H1 (cell line): ENCODE measurements at places on chromosomes 12 and 14. TPM values are rescaled to one million over a fixed set of nuclear protein-coding genes. Genes with fewer than 3 reads are reported as not detected.

The TESPA1 gene
- total RNA-seq: not detected in 2 replicates

DNA sequence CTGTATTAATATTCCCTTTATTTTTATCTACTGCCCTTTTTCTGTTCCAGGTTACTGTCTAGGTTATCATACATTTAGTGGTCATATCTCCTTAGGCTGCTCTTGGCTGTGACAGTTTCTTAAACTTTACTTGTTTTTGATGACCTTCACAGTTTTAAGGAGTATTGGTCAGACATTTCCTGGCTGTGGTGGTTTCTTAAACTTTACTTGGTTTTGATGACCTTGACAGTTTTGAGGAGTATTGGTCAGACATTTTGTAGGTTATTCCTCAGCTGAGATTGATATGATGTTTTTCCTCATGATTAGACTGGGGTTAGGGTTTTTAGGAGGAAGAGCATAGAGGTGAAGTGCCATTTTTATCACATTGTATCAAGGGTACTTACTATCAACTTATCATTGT is 36.4 kb downstream of the CCDC91 start:
- no peak overlapping the region for H3K4me3 ChIP-seq
- DNase-seq: no peak
- H3K36me3 ChIP-seq: no peaks in the 10 kb centered on the region

- no peak overlapping the region for H3K4me3 ChIP-seq
- no peaks in the 10 kb centered on the region for H3K27me3 ChIP-seq
- no peak overlapping the region for H3K27ac ChIP-seq
These were observed 49.9 kb upstream of the LTBP2 start for GRCh38 chr14:74661726-74662450.

DNA sequence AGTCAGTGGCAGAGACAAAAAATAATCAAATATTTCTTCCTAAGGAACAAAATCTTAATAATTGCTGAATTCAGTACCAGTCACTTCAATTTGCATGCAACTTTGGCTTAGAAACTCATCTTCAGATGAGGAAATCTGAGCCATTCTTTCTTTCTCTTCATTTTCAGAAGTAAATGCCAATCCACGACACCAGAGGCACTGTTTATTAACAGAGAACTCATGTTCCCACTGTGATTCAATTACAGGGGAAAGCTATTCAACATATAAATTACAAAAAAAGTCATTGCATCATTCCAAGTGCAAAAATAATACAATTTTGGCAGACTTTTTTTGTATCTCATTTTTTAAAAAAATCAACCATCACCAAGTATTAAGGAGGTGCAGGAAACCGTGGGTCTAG is 816.1 kb upstream of the TMEM132C start:
- peaks cover 12% of the 10 kb centered on the region for H3K27me3 ChIP-seq
- no peaks in the 10 kb centered on the region for H3K36me3 ChIP-seq
- H3K27ac ChIP-seq: no peak overlapping the region

DNA sequence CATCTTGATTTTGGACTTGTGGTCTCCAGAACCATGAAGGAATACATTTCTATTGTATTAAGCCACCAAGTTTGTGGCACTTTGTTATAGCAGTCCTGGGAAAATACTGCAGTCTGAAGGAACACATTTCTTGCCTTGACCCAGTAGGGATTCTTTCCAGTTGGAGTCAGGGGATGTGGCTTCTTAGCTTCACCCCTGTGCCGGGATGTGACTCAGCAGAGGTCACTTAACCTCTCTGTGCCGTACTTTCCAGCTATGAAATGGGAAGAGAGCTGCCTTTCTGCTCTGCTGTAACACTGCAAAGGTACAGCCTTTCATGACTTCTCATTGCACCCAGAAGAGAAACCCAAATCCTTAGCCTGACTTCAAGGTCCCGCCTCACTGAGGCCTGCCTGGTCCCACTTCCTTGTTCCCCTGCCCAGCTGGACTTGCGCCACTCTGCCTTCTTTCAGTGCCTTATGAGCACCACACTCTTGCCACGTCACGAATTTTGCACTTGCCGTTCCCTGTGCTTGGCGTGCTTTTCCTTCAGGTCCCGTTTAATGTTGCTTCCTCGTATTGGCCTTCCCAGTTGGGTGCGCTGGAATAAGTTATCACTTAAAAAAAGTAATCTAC is 24.2 kb downstream of the CHST11 start:
- no peak overlapping the region for H3K27ac ChIP-seq
- no peaks in the 10 kb centered on the region for H3K27me3 ChIP-seq
- H3K36me3 ChIP-seq: no peaks in the 10 kb centered on the region

DNA sequence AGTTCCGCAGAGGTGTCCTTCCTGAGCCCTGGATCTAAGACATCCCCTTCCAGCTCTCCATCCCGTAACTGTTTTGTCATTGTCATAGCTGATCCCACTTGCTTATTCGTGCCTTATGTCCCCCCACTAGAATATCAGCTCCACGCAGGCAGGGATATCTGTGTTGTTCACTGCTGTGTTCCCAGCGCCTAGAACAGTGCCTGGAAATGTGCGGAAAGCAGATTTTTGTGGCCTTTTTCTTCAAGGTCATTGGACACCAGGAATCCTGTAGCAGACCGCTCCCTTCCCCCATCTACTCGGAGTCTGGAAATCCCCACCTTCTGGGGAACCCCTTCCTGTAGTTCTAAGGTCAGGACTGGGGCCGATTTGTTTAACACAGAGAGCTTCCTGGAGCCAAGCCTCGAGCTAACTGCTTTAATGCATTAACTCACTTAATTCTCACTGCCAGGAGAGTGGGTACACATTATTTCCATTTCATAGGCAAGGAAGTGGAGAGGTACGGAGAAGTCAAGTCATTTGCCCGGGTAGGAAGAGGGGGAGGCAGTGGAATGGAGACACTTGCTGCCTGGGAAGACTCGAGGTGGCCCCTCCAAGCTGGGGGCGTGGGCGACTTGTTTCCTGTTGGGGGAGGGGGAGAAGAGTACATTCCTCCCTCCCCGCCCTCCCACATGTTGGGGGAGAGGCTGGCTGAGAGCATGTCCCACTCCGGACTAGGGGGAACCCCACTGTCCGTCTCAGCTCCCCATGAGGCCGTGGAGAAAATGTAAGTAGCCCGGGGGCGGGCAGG is 1.2 kb upstream of the SH2B3 start:
- peak overlapping the region; percentile 87 for H3K27ac ChIP-seq
- no peaks in the 10 kb centered on the region for H3K27me3 ChIP-seq
- DNase-seq: no peak
- peaks cover 41% of the 10 kb centered on the region for H3K4me1 ChIP-seq

GRCh38 chr14:28407031-28407825 is 359.4 kb upstream of the FOXG1 start:
- H3K27me3 ChIP-seq: no peaks in the 10 kb centered on the region
- no peaks in the 10 kb centered on the region for H3K36me3 ChIP-seq
- H3K4me3 ChIP-seq: no peak overlapping the region
- H3K27ac ChIP-seq: no peak overlapping the region

DNA sequence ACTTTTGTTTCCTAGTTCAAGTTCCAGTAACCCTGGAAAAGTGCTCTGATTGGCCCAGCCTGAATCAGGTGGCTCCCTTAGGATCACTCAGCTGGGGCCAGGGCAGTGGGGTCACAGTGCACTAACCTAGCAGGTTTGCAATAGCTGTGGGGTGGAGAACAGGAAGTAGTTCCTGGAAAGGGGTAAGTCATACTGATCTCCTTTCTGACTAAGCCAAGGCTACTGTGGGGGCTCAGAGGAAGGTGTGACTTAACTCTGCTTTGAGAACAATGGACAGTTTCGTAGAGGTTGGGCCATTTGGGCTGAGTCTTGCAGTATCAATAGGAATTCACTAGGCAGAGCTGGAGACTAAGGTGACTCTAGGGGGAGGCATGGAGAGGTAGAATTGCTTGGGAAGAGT is 89.4 kb downstream of the KIF26A start:
- no peaks in the 10 kb centered on the region; the same call in 1 of the 2 replicates for H3K36me3 ChIP-seq
- no peak overlapping the region for H3K4me3 ChIP-seq
- H3K27me3 ChIP-seq: no peaks in the 10 kb centered on the region
